ENCODE measurements at places on chromosomes 4 and X.

DNA sequence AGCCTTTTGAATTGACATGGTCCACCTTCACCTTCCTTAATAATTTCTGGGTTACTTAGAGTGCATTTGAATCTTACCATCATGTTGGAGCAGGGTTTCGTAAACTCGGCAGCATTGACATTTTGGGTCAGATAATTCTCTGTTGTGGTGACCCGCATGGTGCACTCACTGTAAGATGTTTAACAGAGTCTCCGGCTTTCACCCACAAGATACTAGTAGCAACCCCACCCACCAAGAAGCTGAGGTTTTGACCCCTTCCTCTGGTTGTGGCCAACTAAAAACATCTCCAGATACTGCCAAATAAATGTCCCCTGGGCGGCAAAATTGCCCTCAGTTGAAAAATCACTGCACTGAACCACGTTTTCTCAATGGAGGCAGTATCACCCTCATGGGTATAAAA lies 62.7 kb downstream of the CHST7 start:
- DNase-seq, result no peak

DNA sequence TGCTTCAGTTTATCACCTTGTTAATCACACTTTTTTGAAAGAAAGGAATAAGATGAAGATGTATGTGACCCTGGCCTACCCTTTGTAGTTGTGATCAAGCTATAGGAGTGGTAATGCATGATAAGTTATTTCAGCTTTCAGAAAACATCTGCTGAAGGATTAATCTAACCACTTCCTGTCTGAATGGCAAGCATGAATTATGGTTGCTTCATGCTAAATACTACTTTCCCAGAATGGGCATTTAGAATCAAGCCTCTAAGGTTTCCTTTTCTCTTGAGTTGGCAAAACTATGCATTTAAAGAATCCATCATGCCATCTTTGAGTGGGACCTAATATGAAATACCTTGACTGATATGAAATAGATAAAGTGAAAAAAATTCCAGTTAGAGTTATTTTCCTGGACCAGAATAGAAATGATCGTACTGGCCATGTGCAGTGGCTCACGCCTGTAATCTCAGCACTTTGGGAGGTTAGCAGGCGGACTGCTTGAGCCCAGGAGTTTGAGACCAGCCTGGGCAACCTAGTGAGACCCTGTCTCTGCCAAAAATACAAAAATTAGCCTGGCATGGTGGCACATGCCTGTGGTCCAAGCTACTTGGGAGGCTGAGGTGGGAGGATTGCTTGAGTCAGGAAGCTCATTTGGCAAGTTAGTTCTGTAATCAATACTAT lies 59.1 kb downstream of the ANXA3 start:
- DNase-seq, result no peak

GRCh38 chrX:130756233-130756632 lies 146.8 kb downstream of the ENOX2 start:
- no peak for DNase-seq

DNA sequence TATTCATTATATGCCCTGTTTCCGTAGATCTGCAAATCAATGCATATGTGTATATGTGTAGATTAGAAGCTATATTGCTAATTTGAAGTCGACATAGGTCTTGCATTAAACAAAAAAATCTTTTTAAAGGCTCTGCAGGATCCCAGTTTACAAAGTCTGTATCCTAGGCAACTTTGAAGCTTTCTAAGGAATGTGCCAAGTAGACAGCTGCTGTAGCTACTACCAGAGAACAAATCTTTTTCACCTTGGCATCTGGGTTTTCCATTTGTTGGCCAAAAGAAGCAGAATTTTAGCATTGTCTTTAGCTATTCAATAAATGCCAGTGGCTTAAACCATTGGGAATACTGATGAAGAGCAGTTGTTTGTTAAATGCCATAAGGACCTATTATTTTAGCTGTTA lies 88.0 kb downstream of the NAA11 start:
- DNase-seq, result no peak

GRCh38 chrX:13597874-13598273 lies 28.5 kb downstream of the EGFL6 start:
- DNase-seq, result no peak

- no peak for DNase-seq
These were observed 58.1 kb downstream of the PHEX start for GRCh38 chrX:22090181-22090580.

DNA sequence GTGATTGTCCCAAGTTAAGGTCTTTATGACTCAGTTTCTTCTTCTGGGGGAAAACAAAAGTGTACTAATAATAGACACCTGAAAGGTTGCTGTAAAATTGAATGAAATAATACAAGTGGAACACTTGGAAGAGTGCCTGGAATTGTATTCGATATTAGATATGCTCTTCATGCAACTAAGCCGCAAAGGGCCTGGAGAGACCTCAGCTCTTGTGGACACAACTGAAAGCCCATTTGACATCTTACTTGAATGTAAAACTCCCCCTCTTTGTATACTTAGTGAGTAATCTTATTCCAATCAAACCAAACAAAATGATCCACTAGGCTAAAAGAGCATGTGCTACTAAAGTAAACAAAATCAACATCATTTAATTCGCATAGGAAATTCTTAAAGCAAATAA lies 511 bp upstream of the MAP9 start:
- no peak for DNase-seq

DNA sequence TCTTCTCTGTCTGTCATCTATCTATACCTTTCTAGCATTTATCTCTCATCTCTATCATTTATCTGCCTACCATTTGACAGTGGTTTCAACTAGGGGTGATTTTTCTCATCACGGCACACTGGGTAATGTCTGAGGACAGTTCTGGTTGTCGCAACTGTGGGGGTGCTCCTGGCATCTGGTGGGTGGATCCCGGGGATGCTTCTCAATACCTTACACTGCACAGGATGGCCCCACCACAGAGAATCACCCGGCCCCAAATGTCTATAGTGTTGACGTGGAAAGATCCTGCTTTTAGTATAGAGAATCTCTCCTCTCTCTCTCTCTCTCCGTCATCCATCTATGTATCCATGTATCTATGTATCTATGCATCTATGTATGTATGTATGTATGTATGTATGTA lies 7.2 kb downstream of the P2RY8 start:
- DNase-seq, result no peak

GRCh38 chrX:148069759-148070503 lies 88.8 kb downstream of the FMR1NB start:
- DNase-seq, result no peak

DNA sequence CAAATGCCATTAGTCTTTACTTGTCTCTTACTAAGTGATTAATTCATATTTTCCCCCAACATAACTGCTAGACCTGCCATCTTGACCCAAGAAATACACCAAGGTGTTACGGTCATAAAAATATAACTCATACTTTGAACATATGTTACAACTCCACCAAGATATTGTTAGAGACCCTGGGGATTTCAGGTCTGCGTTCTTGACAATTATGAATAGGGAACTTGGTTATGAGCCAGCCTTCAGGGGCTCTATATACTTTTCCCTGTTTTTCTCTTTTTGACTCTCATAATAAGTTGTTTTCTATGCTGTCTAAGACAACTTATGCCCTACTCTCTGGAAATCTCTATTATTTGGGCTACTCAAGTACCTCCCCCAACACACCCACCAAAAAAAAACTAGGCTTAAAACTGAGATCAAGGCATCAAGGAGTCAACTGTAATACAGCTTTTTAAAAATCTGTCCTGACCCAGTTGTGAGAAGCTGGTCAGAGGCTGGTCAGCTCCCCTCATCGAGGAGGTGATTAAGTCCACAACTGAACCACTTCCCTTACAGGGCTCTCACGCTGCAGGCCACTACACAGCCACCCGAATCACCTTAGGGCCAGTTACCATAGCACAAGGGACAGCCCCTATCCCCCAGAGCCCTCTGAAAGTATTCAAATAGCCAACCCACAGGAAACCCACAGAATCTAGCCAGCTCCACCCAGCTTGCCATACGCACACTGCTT lies 10.5 kb upstream of the TLR3 start:
- no peak for DNase-seq

DNA sequence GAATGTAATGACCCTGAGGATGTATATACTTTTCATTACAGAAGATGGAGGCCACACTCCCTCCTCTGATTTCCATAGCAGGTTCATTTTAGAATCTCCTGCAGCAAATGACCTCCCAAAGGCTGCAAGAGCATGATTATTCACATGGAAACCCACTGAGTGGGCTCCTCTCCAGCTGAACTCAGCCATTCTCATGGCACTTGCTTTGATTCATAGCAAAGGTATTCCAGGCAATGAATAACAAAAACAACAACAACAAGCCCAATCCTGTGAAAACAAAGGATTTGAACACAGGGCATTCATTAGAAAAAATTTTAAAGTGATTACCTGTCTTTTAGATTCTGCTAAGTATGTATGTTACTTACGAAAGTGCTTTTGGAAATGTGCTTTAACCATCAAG lies 894.0 kb upstream of the FRG1 start:
- no peak for DNase-seq

All from nephron progenitor cell (in vitro differentiated cells).